GOT3 (cell line): ENCODE measurements at places on chromosomes 3 and 15.

- no peak for DNase-seq
These were observed 28.4 kb upstream of the SHC4 start for GRCh38 chr15:48992096-48992495.

GRCh38 chr3:194976874-194977273 is 291.2 kb downstream of the FAM43A start:
- DNase-seq, result no peak

DNA sequence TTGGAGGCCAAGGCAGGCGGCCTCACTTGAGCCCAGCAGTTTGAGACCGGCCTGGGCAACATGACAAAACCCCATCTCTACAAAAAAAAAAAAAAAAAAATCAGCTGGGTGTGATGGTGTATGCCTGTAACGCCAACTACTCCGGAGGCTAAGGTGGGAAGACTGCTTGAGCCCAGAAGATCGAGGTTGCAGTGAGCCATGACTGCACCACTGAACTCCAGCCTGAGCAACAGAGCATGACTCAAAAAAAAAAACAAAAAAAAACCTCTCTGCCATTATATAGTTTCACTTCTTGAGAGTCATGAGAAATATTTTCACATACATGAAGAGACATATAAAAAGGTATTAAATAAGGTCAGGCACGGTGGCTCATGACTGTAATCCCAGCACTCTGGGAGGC is 45.9 kb upstream of the CP start:
- DNase-seq, result no peak

DNA sequence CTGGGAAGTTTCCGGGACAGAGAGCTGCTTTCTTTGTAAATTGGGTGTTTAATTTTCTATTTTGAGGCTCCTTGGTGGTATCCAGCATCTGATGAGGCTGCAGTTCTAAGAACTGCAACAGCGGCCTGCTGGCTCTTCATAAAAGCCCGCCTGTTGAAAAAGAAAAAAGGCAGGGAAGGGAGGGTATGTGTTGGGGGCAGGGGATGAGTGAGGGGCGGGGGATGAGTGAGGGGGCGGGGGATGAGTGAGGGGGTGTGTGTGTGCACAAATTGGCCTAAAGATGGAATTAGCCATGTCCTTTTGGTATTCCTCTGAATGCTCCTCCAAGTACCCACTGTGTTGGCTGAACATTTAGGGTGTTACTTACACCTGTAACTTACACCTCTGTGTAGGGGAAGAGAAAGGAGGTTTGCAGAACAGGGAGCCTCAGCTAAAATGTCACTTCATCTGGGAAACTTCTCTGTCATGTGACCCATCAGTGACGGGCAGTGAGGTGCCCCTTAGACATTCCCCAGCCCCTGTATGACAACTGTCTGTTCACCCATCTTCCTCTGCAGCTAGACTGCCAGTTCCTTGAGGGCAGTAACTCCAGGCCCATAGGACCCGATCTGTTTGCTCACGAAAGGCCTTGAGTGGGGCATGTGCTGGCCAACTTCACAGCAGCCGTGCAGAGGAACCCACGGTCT is 57.6 kb downstream of the LRIG1 start:
- no peak for DNase-seq

DNA sequence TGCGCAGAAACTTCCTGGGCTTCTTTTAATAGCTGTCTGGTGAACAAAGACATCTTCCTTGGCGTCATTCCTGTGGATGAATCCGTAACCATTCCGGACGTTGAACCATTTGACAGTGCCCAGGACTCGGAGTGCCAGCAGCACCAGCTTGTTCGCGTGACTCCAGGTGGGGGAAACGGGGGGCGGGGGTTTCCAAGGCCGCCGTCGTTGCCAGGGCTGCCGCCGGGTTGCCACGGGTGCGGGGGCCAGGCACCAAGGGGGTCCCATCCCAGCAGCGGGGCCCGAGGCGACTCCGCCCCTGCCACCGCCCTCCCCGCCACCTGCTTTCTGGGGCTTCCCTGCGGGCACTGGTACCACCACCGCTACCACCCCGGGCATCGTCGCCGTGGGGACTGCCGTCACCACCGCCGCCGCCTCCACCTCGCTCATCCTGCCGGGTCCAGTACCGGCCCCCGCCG is 22.8 kb downstream of the RGMA start:
- DNase-seq, result no peak

- DNase-seq, result no peak
These were observed 66.6 kb downstream of the CBLB start for GRCh38 chr3:105802118-105802706.

GRCh38 chr3:32421991-32422859 is 30.6 kb downstream of the CMTM7 start:
- peak; percentile 32 for DNase-seq

DNA sequence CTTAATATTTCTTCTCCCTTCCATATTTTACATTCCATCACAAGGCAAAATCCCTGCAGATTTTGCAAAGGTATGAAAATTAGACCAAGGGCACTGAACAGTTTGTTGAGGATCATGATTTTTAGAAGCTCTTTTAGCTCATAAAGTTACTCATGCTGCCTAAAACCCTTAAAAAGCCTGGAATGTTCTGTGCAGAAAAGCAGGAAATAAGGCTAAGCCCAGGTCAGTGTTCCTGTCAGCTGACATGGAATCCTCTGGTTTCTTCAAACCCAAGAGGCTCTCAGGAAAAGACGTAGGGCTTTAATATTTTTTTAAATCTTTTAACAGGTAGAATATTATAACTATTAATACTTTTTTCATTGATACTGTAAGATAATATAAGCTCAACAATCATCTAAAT is 8.2 kb downstream of the CBLB start:
- DNase-seq, result no peak

GRCh38 chr15:101013201-101013550 is 94.0 kb downstream of the LRRK1 start:
- no peak for DNase-seq

DNA sequence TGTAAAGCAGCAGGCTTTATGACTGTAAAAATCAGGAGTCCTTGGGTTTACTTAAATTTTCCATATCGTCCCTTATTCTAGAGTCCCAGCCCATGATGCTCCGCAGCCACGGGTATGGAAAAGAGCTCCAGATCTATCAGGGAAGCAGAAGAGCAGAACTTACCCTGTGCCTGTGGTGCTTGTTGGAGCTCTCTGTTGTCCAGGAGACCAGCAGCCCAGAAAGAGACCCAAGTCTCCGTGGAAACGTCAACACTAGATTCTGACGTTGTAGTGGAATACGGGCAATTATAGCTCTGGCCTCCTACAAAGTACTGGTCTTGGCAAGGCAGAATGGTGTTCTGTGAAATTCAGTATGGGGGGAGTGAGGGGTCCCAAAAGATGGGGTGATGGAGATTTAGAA is 2.0 kb downstream of the GMNC start:
- no peak for DNase-seq

- DNase-seq, result no peak
These were observed 629 bp upstream of the NOX5 start for GRCh38 chr15:69013726-69014406.

- DNase-seq, result no peak
These were observed 63.9 kb downstream of the NR2E3 start for GRCh38 chr15:71874245-71874644.

GRCh38 chr3:159263750-159264553 is 462.1 kb downstream of the MFSD1 start:
- DNase-seq, result no peak

GRCh38 chr15:27529399-27529798 is 558.4 kb downstream of the GABRG3 start:
- DNase-seq, result no peak

DNA sequence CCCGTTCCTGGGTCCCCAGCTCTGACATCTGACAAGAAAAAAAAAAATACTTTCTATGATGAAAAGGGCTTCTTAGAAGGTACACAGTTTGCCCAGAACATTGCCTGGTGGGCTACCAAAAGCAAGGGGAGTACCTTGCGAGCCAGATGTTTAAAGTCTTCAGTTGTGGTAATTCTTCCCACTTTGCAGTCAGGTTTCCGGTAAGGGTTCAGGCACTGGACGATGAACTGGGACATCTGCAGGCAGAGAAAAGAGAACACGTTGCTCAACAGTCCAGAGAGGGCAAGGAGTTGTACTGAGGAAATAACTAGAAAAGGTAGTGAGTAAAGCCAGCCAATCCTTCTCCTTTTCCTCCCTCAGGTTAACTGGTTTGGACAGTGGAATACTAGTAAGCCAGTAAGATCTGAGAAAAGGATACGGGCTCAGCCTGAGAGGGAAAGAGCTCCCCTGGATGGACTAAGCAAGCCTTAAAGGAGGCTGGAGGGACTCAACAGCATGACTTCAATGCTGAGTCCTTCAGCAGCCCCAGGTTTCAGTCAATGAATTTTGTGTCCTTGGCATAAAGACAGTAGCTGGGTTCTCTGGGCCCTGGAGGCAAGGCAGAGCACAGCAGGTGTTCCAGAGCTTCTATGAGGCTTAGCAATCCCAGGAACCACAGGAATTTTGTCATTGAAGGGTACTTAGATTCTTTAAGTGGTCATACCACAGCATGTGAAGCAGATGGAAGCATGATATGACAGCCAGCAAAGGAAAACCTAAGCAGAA is 38.2 kb downstream of the NBEAL2 start:
- DNase-seq, result no peak

GRCh38 chr3:69107841-69108240 is 14.6 kb downstream of the LMOD3 start:
- no peak for DNase-seq

DNA sequence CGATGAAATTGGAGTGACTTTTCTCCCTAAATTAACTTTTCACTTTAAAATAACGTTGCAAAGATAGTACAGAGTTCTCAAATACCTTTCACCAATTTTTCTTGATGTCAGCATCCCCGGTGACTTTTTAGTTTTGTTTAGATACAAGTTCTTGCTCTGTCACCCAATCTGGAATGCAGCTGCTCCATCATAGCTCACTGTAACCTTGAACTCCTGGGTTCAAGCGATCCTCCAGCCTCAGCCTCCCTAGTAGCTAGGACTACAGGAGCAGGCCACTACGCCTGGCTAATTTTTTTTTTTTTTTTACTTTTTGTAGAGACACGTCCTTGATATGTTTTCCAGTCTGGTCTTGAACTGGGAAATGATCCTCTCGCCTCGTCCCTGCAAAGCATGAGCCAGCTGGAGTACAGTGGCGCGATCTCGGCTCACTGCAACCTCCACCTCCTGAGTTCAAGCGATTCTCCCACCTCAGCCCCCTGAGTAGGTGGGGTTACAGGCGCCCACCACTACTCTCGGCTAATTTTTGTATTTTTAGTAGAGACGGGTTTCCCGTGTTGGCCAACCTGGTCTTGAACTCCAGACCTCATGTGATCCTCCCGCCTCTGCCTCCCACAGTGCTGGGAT is 747 bp downstream of the NSUN3 start:
- no peak for DNase-seq

- no peak for DNase-seq
These were observed 203.6 kb downstream of the CGGBP1 start for GRCh38 chr3:87855211-87855610.

DNA sequence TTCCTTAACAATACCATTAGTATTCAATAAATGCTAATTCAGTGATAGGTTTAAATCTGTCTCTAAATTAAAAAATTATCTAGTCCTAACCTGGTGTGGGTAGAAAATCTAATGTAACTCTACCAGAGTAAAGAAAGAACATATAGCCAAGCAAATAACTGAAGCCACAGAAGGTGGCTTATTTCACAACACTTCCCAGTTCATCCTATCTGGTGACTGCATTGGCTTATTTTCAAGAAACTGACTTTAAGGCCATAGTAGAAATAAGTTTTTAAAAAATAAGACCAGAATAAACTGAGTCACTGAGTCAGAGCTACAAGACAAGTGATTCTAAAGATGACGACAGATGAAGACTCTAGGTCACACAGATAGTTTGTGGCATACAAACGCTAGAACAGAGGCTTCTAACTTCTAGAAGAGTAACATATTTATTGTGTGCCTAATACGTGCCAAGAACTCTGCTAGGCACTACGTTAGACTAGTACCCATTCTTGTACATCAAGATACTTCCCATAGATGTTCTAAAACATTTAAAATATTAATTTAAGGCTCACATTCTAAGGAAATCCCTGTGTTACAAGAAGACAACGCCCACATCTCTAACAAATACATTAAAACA is 25.9 kb downstream of the TMCC1 start:
- DNase-seq, result no peak

DNA sequence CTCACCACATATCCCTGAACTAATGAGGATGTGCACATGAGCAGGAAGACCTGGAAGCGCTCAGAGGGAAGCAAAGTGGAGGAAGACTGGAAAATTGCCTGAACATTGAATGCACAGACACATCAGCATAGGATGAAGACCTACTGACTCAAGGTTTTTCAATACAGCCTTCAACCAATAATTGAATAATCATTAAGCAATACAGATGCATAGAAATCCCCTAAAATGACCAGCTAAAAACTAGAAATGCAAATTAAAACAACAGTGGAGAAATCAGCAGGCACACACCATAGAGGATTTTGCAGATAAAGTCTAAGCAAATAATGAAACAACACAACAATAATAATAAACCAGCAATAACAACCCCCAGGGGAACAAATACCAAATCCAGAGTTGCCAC is 80.4 kb downstream of the CEP152 start:
- DNase-seq, result no peak

GRCh38 chr15:67190326-67190725 is 64.1 kb downstream of the AAGAB start:
- no peak for DNase-seq

GRCh38 chr3:183369117-183369516 is 59.3 kb downstream of the MCF2L2 start:
- no peak for DNase-seq

DNA sequence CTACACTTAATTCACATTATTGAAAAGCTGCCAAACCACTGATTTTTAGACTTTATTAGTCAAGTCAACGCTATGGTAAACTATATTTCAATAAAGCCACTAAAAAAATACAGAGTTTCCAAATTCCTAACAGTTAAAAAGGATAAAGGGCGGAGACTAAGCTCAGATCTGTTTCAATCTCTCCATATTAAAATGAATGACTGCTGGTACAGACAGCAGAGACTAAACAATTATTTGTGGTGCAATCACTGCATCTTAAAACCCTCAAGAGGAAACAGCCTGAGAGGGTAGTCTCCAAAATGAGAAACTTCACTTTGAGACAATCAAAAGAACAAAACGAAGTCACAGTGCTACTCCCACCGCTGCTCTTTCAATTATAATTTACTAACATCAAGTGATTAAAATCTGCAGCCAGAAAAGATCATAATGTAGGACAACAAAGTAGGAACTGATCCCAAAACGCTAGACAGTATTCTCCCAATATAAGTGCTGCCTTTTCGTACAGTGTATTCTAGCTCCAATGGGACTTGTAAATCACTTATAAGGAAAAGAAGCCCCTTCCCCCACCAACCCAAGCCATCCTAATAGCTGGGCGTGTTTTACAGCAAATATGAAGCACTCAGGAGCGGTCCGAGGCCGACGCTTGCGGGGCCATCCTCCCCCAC is 1.2 kb downstream of the UBP1 start:
- DNase-seq, result no peak

DNA sequence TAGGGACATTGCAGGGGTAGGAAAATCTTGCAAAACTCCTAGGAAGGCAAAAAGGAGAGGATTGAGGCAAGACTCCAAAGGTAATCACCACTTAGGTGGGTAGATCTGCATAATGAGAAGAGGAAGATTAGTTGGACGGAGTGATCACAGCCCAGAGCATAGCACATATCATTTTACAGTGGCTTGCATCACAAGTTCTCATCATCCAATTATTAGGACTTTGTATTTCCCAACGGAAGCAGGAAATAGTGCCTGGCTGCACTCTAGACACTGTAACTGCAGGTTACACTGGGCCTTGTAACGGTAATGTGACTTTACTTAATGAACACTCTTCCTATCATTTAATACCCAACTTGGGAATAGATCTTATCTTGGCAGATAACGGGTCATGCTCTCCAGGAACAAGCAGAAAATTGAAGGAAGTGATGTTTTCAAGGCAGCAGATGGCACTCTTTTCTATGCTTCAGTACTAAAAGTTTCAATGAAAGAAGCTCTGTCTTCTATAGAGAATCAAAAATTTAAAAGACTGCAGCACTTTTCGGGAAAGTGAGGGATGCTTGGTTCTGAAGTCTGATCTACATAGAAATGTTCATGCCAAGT is 101.9 kb upstream of the KCNMB2 start:
- DNase-seq, result no peak
